ENCODE measurements at places on chromosomes 6 and 20. TPM values are rescaled to one million over a fixed set of nuclear protein-coding genes. Genes with fewer than 3 reads are reported as not detected.

AVP gene
- not detected for total RNA-seq

RMND1 gene
- total RNA-seq, result 28.8 TPM

MEI4 gene
- under 0.01 TPM for total RNA-seq

BYSL gene
- 27.0 TPM for total RNA-seq

Data from nasal cavity respiratory epithelium epithelial cell of viscerocranial mucosa (primary cell).